ENCODE measurements at places on chromosomes 7 and 10.

DNA sequence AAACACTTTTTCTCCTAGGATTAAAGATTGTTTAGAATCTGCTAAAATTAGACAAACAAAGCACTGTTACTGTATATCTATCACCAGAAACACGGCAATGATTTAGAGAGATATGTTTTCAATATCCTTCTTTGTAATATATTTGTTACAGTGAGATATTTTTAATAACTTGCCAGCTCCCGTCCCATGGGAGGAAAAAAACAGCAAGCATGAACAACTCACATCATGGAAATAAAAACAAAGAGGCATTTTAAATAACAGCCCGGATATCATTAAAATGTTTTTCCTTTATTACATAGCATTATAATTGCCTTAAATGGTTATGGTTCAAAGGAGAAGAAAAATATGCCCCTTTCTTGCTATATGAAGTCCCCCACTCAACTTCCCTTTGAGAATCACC lies 272.1 kb downstream of the BMPER start:
- no peak for DNase-seq

GRCh38 chr7:82053453-82054032 lies 283.7 kb upstream of the HGF start:
- DNase-seq = no peak

GRCh38 chr7:76272142-76272541 lies 30.3 kb upstream of the HSPB1 start:
- DNase-seq = no peak

- no peak for DNase-seq
Observed at GRCh38 chr10:38038932-38039245, 28.4 kb downstream of the ZNF33A start.

GRCh38 chr7:75869776-75870379 lies 9.0 kb upstream of the RHBDD2 start:
- DNase-seq = no peak

- DNase-seq = no peak
Observed at GRCh38 chr7:98826387-98826786, 43.4 kb downstream of the TMEM130 start.

DNA sequence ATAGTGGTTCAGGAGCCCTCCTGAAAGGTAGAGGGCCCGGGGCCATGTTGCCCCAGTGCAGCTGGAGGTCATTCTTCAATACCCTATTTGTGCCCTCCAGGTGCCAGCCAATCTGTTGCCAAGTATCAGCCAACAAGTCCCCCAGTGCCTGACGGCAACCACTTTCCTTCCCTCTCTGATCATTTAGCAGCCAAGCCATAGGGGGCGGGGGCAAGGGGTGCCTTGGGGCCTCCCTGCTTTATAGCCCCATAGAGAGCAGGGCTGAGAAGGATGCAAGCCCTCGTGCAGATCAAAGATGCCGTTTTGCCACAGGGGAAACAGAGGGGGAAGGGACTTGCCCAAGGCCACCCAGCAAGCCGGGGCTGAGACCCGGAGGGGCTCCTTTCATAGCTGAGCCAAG lies 149.0 kb upstream of the CHST15 start:
- DNase-seq = no peak

DNA sequence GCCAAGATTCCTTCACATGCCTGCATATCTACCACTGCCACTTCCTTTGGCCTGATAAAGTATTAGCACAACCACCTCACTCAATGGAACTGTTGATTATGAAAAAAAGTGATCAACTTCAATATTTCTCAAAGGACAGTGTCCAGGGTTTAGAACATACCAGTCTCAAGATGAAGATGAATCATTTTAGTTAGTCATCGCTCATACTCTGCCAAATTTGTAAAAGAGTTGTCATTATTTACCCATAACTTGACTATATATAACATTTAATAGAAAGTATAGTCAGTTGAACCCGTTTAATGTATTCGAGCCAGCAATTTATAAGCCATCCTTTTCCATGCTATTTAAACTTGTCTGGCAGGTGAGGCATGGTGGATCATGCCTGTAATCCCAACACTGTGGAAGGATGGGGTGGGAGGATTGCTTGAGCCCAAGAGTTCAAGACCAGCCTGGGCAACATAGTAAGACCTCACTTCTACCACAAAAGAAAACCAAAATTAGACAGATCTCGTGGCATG lies 33.2 kb downstream of the SPAM1 start:
- DNase-seq = no peak

DNA sequence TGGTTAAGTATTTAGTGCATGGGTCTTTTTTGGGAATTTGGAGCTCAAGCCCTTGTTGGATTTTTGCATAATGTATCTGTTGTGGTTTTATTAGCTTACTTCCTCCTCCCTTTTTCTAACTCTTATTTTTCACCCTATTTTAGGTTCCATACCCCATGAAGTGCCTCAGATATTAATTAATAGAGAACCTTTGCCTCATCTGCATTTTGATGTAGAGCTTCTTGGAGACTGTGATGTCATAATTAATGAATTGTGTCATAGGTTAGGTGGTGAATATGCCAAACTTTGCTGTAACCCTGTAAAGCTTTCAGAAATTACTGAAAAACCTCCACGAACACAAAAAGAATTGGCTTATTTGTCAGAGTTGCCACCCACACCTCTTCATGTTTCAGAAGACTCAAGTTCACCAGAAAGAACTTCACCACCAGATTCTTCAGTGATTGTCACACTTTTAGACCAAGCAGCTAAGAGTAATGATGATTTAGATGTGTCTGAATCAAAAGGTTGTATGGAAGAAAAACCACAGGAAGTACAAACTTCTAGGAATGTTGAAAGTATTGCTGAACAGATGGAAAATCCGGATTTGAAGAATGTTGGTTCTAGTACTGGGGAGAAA lies 28.0 kb downstream of the SIRT1 start:
- DNase-seq = no peak

GRCh38 chr10:100631192-100631591 lies 95.4 kb downstream of the HIF1AN start:
- DNase-seq = no peak

DNA sequence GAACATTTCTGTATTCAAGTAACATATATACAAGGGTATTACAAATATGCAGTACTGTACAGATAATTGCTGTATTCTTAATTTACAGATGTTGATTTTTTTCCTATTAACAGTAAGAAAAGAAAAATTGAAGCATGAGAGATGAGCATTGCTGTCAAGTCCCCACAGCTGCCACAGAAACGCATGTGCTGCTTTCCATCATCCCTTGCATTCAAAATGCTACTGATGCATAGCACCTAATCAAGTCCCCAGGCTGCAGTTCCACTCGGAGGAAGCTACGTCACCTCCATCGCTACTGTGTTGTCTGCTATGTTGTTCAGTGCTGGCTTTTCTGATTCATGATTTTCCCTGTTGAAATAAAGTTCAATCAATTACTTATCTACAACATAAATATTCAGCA lies 78.2 kb downstream of the EPC1 start:
- no peak for DNase-seq

GRCh38 chr10:68155615-68156210 lies 46.4 kb downstream of the MYPN start:
- DNase-seq = no peak

DNA sequence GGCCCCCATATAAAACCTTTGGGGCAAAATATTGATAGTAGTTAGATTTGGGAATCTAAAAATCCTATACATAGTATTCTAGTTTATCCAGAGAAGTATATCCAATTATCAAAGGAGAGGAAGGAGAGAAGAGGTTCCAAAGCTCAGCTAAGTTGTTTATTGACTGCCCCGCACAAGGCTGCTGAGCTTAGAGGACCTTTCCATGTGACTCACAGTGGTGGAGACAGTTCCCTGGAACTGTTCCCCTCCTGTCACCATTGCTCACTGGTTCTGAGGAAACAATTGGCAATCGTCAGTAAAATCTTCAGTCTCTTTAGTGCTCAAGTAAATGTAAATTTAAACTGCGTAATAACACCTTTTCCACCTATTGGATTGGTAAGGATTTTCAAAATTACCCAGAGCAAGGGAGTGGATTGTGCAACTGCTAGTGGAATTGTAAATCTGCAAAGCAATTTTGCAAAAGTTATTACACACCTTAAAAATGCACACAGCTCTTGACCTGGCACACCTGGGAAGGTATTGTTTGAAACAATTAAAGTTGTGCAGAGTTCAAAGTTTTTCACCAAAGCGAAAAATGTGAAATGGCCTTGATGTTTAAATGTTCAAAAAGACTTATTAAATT lies 63.1 kb downstream of the EEPD1 start:
- DNase-seq = no peak

DNA sequence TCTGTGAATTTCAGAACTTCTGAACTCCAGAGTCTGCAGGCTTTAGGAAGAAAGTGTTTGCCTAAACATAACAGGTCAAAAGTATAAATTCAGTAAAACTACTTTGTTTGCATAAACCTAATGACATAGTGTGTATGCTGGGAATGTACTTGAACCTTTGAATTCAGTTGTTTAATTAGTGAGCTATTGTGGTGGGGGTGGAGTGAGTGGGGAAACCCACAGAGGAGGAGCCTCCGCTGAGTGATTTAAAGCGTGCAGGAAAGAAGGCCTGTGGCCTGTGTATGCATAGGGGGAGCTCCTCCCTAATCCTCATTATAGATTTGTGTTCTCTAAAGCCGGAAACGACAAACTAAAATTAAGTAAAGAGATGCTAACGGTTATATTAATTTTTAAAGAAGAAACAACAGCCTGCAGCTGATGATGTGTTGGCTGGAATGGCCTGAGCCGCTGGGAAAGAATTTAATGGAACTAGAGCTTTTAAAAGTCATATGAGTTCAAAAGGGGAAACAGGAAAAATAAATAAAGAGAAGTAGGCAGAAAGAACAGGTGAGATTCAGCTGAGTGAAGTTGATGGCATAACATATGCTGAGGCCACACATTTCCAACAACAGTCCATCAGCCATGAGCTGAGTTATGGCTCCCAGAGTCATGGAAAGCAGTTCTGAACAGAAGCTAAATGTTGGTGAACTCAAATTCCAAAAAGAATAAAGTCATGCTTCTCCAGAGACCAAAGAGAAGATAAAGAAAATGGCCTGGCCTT lies 595.0 kb downstream of the GRM8 start:
- DNase-seq = no peak

DNA sequence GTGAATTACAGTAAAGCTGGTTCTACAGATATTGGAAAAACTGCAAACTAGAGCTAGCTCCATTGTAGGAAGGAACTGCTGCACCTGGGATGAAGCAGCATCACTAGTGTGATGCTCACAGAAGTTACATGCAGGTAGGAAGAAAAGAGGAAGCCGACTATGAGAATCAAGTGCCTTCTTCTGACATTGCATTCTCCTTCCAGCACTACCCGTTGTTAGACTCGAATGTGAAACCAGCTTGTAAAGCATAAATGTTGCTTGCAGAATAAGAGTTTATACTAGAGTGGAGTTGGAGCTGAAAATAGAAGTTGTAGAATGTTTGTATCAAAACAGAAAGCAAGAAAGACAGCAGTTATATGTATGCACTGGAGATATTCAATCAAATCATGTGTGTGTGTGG lies 49.9 kb downstream of the TRIM24 start:
- no peak for DNase-seq

DNA sequence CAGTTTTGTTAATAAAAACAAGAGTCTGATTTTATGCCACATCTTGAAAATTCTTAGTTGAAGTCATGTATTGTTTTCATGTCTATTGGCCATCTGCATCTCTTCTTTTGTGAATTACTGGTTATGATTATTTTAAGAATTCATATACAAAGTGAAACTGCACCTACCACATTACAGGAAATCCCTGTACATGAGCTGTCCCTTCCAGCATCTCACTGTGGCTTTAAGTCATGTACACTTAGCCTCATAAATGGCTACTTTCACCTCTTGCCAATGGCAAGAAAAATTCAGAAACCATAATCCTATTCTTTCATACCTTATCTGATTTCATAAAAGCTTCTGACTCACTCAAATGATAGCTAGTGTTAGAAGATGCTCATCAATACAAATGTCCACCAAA lies 48.6 kb downstream of the CRTAC1 start:
- no peak for DNase-seq

DNA sequence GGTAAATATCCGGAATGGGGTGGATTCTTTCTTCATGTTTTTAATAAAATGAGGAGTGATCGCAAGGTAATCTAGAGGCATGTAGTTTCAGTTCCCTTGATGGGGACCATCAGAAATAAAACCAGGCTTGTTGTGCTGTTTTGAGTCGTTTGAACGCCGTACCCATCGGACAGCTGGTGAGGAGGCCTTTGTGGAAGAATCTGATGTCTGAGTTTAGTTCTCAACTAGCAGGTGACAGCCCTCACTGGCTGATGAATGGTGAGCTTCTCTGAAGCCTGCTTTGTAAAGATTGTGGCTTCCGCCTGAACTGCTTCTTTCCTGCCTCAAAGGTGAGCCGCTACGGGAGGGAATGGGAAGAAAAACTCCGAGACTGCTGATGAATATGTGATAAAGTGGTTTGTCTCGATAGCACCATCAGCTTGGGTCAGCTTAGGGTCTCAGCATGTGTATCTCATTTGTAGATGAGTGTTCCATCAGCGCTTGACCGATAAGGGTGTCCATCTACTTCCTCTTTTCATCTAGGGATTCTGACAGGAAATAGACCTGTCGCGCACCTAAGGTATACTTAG lies 977 bp downstream of the TMEM248 start:
- DNase-seq = no peak

DNA sequence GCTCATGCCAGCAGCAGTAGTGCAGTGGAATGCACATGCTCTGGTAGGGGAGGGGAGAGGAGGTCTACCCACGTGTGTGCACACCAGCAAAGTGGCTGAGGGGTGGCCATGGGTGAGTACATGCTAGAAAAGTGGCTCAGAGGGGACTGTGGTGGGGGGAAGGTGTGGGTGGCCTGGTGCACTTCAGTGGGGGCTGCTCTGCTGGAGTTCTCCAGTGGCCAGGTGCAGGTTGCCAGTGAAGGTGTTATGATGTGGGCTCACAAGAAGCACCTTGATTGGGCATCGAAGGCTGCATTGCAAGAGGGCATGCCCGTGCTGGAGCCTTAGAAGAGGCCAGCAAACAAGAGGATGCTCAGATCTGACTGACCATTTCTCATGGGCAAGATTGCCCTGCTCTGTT lies 613.6 kb upstream of the PHF14 start:
- DNase-seq = no peak

DNA sequence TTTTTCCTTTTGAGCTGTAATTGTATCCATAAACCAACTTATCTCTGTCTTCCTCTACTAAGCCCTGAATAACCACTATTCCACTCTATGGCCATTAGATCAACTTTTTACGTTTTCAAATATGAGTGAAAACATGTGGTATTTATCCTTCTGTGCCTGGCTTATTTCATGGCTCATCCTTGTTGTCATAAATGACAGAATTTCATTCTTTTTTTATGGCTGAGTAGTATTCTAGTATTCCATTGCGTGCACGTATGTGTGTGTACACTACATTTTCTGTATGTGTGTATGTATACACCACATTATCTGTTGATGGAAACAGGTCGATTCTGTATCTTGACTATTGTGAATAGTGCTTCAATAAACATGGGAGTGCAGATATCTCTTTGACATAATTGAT lies 11.1 kb downstream of the CDK1 start:
- no peak for DNase-seq

- DNase-seq = no peak
Observed at GRCh38 chr10:124748953-124749645, 4.9 kb upstream of the FAM53B start.

DNA sequence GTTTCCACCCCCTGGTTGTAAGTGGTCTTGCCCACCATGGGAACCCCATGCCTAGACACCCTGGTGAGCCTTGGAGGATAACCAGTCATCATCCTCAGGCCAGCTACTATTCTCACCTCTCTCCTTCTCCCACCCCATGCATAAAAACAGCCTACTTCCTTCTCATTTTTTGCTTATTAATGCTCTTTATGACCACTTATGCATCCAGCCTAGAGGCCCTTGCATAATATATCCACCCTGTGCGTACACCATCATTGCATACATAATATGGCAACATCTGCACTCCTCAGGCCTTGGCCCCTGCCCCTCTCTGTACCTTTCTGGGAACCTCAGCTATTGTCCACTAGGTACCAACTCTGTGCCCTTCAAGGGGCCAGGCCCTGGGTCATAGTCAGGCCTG lies 91.0 kb downstream of the CDH23 start:
- DNase-seq = no peak
